Stimulated activated CD4-positive, alpha-beta T cell treated with anti-CD3 and anti-CD28 coated beads, Interleukin-12 subunit alpha, Interleukin-12 subunit beta, amount 100 ng/mL, for 48 hours (primary cell): ENCODE measurements at places on chromosomes 4 and X.

DNA sequence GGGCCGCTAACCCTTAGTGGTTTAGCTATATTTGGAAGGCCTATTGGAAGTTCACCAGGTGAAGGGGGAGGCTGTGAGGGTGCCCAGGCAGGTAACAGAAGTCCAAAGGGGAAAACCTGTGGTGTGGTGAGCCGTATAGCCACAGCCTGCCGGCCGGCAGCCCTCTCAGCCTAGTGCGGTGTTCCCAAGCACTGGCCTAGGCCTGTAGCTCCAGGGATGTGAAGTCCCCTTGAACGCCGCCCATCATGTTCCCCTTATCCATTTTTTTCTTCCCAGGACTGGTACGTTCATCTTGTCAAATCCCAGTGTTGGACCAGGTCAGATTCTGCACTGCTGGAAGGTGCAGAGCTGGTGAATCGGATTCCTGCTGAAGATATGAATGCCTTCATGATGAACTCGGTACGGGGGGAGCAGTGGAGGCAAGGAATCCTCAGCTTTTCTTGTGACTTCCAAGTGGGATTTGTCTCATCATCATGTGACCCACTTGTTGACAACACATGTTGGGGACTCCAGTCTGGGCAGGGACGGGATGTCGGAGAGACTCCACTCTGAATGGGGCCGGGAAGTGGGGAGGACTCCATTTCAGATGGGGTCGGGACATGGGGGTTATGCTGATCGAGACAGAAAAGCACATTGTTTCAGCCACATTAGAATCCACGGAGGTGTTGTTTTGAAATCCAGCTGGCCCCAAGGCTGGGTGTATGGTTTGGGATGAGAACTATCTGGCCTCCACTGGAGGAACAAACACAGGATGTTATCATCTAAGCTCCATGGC, 39.2 kb upstream of the MSANTD1 start:
- DNase-seq, result no peak

- DNase-seq, result no peak
Measured at GRCh38 chr4:24917076-24917856, 4.4 kb upstream of the CCDC149 start.

- no peak for DNase-seq
Measured at GRCh38 chrX:23436875-23437274, 102.2 kb downstream of the PTCHD1 start.

- peak; percentile 49 for DNase-seq
Measured at GRCh38 chr4:70601422-70602039, 9.5 kb downstream of the AMBN start.

DNA sequence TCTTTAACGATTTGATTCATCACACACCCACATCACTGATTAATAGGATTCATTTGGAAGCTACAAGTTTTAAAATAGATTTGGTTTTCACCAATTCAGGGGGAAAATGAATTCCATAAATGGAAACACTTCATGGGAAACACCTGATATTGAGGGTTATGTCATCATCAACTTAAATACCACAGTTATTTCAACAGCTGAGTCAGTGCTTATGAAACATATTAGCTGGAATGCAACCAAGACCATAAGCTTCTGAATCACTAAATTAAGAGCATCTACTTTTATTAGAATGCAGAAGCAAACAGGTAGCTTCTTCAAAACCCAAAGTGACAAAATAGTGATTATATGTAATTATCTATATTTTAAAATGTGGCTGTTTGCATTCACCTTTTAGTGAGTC, 207.8 kb upstream of the DCAF8L1 start:
- no peak for DNase-seq
